Ovary (tissue), 10 donors: ENCODE measurements at places on chromosomes 7 and 10. TPM values are rescaled to one million over a fixed set of nuclear protein-coding genes. Genes with fewer than 3 reads are reported as not detected.
A peak's percentile ranks its signal among the peaks of the same experiment; 100 is the strongest.

WIPF3 gene
- total RNA-seq: 107 TPM

- no peak for DNase-seq
These were observed 30.0 kb downstream of the MAT1A start for GRCh38 chr10:80259405-80259871.

GRCh38 chr10:92839191-92840085 is 8.9 kb upstream of the EXOC6 start:
- DNase-seq: peak; percentile 58

DNA sequence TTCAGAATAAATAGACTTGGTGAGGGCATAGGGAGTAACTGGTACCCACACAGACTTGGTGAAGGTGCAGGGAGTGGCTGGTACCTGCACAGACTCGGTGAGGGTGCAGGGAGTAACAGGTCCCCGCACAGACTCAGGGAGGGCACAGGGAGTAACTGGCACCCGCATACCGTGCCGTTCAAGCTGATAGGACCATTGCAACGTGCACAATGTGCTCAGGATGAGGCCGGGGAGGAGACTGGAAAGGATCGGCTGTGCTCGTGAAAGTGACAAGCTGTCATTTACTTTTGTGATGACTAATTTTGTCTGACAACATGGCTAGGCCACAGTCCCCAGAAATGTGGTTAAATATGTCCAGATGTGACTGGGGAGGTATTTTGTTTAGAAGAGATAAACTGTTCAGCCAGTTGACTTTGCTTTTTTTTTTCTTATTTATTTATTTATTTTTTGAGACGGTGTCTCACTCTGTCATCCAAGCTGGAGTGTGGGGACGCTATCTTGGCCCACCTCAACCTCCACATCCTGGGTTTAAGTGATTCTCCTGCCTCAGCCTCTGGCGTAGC is 76.2 kb upstream of the NMT2 start:
- no peak for DNase-seq

GRCh38 chr10:50997461-50997860 is 76.8 kb upstream of the PRKG1 start:
- DNase-seq: no peak
